NCI-H446 (cell line): ENCODE measurements at places on chromosomes 11 and 22.

DNA sequence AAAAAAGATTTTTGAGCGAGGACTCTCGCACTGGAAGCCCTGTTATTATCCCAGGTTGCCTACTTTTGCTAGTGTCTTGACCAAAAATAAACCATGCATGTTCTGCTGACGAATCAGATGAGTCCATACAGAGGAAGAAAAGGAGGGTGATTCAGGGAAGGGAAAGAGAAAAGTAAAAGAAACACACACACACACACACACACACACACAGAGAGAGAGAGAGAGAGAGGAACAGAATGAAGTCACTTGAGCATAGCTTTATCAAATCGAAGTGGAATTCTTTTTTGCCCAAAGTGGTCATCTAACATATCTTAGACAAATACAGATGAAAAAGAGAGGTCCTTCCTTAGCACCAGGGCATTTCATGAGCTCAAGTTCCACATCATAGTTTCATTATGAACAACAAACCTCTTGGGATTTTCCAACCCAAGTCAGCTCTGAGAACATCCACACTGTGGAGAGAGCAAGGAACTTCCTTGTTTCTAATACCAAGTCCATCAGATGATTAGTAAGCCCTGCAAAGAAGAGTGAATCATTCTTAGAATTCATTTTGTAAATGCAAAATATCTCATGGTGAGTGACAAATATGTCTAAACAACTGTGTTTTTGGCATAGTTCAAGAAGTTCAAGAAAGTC is 7.7 kb upstream of the MMP12 start:
- DNase-seq: no peak

DNA sequence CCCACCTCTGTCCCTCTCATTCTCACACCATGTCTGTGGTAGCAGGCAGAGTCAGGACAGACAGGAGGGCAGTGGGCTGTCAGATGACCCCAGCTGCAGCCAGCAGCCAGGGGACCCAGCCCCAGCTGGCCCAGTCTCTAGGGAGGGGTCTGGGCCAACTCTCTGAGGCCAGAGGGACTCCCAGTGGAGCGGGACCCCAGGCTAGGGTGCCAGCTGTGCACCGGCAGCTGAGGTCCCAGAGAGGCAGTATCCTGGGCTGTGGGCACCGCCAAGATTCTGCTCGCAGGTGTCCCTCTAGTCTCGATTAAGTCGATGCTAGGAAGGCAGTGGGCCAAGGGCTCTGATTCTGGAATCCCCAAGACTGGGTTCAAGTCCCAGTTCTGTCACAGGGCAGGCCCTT is 16.7 kb upstream of the FADD start:
- no peak for DNase-seq

DNA sequence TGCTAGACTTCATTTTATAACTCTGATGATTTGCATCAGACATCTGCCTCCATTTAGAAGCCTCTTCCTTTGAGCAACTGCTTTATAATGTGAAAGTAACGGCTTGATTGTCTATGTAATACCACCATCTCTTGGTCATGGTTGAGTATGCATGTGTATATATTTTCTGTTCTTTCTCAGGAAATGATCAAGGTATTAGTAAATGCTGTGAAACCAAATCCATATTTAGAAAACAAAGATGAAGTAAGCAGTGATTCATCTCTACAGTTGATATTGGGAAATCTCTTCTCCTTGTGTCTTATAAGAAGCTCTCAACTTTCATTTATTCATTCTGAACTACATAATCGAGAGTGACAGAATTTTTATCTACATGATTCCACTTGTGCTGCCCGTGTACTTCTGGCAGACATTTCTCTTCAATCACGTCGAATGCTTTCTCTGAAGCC is 104.6 kb upstream of the ANO3 start:
- DNase-seq: no peak

DNA sequence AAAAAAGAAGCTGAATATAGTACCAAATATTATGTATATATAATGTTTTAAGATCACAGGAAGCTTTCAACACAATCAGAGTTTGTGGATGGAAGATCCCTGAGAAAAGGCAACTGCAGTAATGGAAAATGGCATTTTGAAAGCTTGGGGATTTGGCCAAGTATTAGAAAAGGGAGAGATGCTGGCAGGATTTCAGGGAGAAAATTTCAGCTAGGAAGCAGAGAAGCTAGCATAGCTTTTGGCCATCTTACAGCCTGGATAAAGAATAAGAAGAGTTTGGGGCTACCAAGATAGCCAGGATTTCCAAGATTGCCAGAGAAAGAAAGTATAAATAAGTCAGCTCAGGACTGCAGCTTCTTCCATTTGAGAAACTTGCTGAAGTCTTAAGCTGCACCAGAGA is 440.8 kb upstream of the LUZP2 start:
- no peak for DNase-seq

DNA sequence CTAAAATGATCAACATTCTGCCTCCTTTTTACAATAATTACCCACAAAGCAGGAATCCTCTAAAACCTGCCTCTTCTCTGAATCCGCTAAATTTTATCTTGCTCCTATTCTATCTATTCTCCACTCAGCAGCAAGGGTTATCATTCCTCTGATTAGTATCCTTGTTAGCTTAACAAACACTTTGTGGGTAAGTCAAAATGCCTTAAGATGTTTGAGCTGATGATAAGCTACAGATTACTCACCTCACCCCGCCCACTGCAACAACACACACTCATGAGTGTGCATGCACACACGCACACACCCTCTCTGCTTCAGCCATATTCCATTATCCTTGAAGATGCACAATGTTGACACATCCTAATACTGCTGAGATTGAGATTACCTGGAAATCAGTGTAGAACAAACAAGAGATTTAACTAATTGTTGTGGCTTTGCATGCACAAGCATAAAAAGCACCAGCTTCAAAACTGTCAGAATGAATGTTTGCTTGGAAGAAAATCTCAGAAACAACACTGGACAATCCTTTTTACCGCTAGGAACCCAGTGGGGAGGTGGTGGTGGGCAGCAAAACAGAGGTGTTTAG is 130.9 kb downstream of the BBOX1 start:
- no peak for DNase-seq

DNA sequence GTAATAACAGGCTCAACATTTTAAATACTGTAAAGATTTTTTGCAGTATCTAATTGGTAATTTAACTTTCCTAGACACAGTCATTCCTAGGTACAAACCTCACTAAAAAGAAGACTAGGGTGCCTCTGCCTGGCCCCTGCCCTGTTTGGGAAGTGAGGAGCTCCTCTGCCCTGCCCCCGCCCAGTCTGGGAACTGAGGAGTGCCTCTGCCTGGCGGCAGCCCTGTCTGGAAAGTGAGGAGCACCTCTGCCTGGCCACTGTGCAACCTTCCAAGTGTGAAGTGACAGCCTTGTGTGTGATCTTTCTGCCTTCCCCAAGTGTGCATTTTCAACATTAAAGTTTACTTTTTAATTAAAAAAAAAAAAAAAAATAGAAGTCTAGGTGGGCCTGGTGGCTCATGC is 4.2 kb downstream of the CHORDC1 start:
- no peak for DNase-seq

DNA sequence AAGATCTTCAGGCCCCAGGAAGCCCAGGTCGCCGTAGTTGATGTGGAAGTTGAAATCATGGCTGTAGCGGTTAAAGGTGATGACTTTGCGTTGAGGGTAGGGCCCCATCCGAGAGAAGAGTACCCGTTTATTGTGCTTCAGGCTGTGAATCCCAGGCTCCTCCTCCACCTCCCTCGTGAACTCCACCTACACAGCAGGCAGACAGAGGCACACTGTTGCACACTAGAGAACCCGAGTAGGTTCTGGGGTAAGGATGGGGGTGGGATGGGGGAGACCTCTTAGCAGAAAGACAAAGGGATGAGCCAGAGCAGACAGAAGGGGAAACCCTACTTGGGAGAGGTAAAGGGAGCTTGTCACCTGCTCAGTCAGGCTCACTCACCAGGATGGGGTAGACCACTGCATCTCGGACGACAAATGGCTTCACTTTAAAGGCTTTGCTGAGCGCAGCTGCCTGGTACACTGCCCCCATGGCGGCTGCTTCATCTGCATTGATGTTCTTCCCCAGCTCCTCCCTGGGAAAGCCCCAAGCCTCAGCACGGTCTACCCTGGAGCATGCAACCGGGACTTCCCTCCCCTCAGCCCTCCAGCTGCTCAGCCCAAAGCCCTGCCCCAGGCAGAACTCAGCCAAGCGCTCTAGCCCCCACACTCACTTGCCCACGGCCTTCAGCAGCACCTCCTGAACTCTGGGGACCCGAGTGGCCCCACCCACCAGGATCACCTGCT is 5.4 kb downstream of the HYOU1 start:
- DNase-seq: no peak

GRCh38 chr11:72535194-72535547 is 100.8 kb upstream of the CLPB start:
- no peak for DNase-seq

DNA sequence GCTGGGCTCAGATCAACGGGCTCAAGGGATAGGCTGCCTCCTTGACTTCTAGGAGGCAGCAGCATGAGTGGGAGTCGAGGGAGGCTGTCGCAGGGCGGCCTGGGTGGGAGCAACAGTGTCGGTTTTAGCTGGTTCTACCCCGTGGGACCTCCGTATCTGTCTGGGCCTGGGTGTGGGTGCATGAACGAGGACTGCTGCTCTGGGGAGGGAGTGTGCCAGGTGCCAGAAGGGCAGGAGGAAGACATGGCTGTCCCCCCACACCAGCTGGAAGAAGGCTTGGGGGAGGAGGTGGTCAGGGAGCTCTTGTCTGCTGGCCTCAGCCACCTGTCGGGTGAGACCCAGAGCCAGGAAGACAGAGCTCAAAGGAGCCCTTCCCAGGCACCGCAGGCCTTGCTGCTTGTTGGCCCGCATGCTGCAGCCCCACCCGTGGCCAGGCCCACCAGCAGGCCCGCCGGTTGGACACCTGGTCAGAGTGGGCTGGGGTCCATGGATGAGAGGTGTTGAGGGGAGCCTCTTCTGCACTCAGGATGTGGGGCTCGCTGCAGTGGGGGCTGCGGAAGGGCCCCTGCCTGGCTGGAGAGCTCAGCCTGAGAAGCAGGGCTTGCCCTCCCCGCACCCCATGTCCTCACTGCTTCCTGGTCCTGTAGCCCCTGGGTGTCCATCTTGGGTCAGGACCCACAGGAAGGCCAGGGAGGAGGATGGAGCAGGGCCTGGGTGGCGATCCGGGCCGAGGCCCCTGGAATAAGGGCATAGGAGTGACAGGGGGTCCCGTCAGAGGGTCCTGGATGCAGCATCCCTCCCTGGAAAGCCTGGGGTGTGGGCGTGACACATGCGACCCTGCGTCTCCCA is 3.4 kb downstream of the CEND1 start:
- no peak for DNase-seq
